ENCODE measurements at places on chromosomes 2 and 18.

DNA sequence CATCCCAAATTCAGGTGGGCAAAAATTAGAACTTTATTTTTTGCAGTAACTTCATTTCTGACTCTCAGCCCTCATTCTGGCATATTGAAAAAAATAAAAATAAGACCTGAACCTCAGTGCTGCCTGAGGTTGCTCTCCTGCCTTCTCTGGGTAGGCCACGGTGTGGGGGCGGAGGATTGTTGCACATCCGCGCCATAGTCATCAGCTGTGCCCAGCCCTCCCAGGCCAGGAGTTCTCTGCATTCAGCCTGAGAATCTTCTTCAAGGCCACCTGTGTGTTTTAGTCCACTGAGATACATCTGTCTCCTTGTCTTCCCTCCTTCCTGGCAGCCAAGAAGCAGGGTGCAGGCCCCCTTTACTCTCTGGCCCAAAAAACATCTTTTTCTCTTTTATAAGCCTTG, 94.7 kb downstream of the ARMC9 start:
- DNase-seq = no peak

GRCh38 chr18:58674863-58675472, 3.7 kb downstream of the MALT1 start:
- no peak for DNase-seq

DNA sequence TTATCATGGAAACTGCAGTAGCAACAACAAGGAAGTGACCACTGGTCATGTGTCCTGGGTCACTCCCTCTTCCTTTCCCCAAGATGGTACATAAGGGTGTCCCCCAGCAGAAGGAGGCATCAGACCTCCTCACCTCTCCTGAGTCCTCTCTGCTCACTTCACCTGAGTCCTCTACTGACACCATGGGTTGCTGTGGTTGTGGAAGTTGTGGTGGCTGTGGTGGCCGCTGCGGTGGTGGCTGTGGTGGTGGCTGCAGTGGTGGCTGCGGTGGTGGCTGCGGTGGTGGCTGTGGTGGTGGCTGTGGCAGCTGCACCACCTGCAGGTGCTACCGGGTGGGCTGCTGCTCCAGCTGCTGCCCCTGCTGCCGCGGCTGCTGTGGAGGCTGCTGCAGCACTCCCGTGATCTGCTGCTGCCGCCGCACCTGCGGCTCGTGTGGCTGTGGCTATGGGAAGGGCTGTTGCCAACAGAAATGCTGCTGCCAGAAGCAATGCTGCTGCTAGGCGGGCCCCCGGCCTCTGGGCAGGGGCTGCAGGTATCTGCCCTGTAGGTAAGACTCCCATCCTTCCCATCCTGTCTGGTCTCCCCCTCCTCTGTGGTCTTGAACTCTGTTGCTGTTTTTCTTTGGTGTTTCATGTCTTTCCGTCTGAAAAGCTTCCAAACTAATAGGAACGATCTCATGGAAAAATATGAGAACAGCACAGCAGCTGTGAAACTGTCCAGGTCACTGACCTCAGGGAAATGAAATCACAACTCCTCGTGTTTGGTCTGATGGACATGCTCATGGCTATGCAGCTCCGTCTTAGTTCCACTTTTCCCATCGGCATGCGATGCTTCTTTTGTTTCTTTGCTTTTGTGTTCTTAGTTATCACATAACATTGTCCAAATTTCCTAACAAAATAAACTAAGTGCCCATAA, at the start of gene SCYGR4:
SCYGR4 (plus strand) TSS at position 183 of the 915 bp plus-strand sequence; CDS start at position 183, 0 bp downstream.
- no peak for DNase-seq

DNA sequence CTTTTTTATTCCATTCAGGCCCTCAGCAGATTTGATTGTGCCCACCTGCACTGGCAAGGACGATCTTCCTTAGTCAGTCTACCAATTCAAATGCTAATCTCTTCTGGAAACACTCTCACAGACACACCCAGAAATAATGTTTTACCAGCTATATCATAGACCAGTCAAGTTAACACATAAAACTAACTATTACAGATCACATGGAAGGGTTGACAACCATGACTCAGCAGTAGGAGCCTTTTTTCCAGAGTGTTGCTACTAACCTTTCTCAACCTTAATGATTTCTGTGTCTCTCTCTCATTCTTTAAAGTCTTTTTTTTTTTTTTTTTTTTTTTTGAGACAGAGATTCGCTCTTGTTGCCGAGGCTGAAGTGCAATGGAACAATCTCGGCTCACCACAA, 143.5 kb upstream of the MSH6 start:
- DNase-seq = no peak

GRCh38 chr2:53960476-53960875, 10.3 kb downstream of the PSME4 start:
- no peak for DNase-seq

DNA sequence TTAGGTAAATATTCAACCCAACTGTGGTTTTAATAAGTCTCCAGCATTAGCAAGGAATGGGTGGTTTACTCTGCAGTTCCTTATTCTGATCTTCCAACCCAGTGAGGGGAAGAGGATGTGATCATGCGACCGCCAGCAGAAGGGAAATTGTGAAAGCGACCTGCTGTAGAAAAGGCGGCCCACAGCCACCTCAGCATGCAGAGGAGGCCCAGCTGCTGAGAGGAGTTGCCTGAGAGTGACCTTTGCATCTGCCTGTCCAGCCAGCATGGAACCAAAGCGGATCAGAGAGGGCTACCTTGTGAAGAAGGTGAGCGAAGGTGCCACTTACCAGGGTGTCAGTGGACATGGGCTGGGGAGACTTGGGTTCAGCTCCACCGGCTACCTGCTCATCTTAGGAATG, at the start of gene PLEK:
PLEK (plus strand) TSS at position 196 of the 400 bp plus-strand sequence; CDS start at position 266, 70 bp downstream.
- DNase-seq = no peak

- DNase-seq = no peak
Observed at GRCh38 chr2:108707300-108707699, 12.0 kb upstream of the RANBP2 start.

DNA sequence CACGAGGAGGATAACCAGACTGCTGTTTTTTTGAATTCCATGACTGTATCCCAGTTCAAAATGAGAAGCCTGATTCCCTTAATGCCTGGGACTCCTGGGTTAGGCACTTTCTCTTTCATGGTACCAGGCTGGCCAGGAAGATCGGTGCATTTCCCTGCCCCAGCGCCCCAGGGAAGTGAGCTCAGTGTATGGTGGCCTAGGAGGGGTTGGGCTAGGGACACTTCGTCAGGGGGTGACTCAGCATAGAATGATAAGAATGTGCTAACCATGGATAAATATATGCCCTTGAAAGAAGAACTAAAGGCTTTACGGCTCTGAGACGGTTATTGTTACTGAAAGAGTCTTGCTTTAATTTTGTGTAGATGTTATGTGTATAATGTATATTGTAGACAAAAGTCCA, 27.5 kb upstream of the FAM237A start:
- DNase-seq = no peak

GRCh38 chr2:114728372-114728771, 285.9 kb downstream of the DPP10 start:
- DNase-seq = no peak

GRCh38 chr2:68172990-68173700, 15.5 kb downstream of the PNO1 start:
- DNase-seq = no peak

DNA sequence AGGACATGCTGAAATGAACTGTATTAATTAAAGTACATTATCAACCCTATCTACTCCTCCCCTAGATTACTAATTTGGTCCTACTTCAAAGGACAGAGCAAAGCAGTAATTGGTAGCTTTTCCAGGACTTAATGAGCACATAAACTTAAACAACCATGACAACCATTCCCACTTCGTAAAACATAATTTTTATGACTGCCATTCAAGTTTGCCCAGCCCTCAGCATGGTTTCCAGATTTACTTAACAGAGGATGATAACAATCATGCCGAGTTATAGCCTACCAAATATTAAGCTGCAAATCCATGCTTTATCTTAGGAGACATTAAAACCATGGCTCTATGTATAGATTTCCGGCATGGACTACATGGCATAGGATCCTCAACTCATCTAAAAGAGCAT, 401.1 kb upstream of the CHAC2 start:
- no peak for DNase-seq

- no peak for DNase-seq
Observed at GRCh38 chr2:45102141-45102540, 92.9 kb upstream of the SIX2 start.

DNA sequence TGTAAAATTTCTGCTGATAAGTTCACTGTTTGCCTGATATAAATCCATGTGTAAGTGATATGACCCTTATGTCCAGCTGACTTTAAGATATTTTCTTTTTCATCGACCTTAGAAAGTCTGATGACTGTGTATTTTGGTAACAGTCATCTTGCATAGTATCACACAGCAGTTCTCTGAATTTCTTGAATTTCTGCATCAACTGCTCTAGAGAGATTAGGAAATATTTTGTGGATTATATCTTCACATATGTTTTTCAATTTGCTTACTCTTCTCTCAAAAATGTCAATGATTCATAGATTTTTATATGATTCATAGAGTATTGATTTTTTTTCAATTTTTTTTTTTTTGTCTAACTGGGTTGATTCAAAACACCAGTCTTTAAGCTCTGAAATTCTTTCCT, 945.3 kb downstream of the TRIB2 start:
- no peak for DNase-seq

GRCh38 chr2:201130524-201131186, 14.7 kb downstream of the CFLAR start:
- no peak for DNase-seq

DNA sequence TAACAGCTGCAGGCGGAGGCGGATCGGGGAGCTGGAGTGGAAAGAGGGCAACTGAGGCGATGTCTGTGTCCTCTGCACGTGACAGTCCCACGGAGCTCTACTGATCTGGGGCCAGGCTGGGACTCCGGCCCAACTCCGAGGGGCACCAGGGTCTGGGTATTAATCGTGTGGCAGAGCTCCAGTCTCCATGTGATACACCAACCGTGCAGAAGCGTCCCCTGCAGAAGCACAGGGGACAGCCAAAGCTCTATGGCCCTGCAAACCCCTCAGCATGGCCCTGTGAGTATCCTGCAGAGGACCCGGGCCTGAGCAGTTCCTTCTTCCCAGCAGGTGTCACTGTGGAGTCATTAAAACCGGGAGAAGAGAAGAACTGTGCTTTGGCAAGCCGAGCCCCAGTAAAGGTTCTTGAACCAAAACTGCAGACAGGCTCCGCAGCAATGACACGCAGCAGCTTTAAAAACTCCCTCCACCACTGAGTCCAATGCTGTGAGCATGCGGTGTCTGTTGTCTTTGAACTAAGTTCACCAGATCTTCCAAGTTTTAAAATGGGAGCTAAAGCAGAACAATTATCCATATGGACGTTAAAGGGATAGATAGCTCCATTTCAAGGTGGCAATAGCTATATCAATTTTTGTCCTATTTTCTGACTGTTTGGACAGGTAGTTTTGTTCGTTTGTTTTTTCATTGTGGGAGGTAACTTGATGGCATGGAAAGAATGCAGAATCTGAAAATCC, 79.4 kb downstream of the TMEM182 start:
- DNase-seq = no peak

- no peak for DNase-seq
Observed at GRCh38 chr18:73235491-73235890, 367.7 kb upstream of the NETO1 start.

DNA sequence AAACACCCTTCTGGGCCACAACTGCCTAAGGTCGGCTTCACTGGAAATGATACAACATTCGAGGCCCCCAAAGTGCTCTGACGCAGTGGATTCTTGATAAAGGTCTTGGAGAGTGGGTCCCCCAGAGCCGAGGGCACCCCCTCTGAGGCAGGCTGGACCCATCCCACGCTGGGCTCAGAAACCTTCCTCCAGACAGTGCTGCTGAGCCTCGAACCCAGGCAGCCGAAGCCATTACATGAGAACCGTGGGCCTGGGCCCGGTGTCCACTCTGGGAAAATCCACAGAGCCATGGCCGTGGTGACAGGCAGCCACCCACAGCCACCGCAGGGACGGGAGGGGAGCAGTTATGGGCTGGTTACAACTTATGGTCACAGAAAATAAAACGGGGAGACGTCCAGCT, 81.4 kb upstream of the ID2 start:
- no peak for DNase-seq

DNA sequence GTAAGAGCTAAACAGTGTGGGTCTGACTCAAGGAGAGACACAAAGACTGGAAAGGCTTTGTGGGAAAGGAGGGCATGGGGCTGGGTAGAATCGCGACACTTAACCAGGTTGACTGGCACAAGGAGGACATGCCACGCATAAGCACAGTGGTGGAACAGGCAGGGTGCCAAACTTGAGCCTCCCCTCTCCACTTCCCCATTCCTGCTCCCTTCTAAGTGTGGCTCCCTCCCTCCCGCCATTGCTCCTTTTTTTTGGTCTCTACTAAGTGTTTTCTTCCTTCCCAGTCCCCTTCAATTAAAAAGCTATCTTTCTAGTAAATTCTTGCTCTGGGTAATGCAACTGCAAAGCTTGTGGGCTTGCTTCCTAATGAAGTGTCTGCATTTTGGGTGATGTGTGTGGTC, 40.3 kb upstream of the ZFP36L2 start:
- no peak for DNase-seq

DNA sequence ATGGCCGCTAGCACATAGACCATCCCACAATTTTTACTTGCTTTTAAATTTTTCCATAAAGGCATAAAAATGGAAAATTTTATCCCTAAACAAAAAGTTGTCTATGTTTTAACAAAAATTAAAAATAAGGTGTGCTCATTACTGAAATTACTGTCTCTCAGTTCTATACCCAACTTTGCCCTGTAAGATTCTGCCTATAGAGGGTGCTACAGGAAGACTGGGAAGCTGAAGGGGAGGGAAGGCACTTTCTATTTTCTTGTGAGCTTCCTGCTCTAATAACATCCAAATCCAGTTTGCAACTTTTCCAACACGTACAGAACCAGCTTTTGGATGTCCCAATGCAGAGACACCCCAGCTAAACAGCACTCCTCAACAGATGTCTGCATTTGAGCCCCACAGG, 666.9 kb downstream of the PLCL1 start:
- DNase-seq = no peak

DNA sequence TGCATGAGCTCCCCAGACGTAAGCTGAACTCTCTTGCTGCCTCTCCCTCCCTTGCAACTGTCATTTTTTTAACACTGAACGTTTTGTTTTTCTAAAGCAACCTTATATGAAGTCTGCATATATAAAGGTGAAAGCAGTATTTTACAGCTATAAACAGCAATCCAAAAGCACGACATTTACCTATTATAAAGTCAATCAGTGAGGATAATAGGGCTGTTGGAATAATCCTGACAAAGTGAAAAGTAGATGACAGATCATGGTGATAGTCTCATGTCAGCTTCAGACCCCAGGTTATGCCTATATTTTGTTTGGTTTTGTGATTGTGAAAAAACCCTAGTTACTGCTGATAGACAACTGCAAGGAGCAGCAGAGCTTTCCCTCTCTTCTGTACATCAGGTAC, 195.8 kb downstream of the TNS1 start:
- DNase-seq = no peak
